GM18507 (cell line): ENCODE measurements at places on chromosomes 3 and 15.
A peak's percentile ranks its signal among the peaks of the same experiment; 100 is the strongest.

- DNase-seq: no peak
Measured at GRCh38 chr3:32934150-32934742, 17.2 kb upstream of the CCR4 start.

GRCh38 chr3:85251766-85252165 is 293.0 kb downstream of the CADM2 start:
- no peak for DNase-seq

DNA sequence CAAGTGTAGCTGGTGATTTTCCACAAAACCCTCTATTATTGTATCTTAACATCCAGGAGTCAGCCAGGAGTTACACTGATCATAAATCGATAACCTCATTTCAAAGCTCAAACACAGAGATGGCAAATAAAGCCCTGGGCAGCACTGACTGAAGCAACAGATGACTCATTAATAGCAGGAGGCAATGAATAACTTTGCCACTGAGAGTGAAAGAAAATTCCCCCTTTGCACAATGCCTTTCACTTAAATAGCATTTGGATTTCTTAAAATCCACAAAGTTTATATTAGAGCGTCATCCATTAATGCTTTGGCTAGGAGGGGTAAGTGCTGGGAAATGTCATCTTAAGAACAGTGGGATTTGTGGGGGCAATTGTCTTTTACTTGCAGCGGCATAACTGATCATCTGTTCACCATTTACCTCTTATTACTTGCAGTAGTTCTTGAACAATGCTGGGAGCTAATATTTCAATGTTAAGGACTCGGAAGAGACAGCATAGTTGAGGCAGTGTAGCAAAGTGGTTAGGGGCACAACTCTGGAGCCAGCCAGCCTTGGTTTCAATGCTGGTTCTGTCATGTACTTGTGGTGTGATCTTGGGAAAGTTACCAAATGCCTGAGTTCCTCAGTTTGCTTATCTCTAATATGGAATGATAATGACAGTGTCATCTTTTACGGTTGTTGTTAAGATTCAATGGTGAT is 630.4 kb upstream of the TBL1XR1 start:
- DNase-seq: no peak

DNA sequence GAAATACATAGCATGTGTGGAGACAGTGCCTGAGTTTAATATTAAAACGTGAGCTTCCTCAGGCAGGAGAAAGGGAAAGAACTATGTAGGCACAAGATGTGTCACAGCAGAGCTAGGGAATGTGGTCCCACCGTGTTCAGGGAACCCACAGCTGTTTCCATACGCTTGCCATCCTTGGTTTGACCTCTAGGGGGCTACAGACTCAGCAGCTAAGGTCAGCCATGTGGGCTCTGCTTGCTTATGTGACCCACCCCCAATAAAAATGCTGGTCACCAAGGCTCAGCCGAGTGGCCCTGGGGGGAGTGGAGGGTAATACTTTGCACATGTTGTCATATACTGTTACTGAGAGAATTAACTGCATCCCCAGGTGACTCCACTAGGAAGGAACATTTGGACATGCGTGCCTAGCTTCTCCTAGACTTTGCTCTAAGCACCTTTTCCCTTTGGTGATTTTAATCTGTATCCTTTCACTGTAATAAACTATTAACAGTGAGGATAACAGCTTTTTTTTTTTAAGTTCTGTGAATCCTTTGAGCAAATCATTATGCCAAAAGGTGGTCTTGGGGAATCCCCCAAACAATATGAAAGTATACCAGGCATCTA is 3.3 kb downstream of the TUBGCP5 start:
- DNase-seq: no peak

GRCh38 chr3:55750525-55750924 is 263.4 kb upstream of the WNT5A start:
- no peak for DNase-seq

DNA sequence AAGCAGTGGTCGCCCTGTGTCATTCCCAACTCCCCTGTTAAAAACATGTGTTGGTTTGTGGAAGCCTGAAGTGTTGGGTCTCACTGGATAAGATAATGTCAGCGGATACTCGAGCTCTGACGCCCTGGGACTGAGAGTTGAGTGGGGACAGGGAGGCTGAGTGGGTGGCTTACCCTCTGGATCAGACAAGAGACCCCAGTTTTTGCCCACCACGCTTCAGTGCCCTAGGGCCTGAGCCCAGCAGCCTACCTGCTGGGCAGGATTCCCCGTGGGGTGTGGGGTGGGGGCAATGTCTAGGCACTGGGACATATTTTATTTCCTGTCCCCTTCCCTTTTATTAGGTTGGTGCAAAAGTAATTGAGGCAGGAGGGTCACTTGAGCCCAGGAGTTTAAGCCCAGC is 75.0 kb downstream of the SMAD6 start:
- DNase-seq: no peak

DNA sequence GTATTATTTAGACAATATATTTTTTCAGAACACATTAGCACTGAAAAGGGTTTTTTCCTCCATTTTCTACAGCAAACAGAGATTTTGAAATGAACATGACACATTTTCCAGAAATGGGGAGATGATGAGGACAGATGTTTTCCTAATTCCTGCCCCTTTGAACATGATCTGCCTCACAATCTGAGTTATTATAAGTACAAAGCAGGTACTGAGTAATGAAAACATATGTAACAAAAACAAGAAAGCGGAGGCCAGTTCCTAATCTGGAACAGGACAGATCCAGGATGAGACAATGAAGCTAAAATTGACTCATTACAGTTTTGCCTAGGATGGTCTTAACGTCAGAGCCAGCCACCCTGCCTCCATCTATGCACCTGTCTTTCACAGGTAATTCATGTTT is 642.8 kb upstream of the NR2F2 start:
- no peak for DNase-seq

GRCh38 chr3:120749843-120750242 is 7.3 kb downstream of the GTF2E1 start:
- DNase-seq: no peak

- no peak for DNase-seq
Measured at GRCh38 chr3:100289339-100289738, 28.5 kb downstream of the TBC1D23 start.

DNA sequence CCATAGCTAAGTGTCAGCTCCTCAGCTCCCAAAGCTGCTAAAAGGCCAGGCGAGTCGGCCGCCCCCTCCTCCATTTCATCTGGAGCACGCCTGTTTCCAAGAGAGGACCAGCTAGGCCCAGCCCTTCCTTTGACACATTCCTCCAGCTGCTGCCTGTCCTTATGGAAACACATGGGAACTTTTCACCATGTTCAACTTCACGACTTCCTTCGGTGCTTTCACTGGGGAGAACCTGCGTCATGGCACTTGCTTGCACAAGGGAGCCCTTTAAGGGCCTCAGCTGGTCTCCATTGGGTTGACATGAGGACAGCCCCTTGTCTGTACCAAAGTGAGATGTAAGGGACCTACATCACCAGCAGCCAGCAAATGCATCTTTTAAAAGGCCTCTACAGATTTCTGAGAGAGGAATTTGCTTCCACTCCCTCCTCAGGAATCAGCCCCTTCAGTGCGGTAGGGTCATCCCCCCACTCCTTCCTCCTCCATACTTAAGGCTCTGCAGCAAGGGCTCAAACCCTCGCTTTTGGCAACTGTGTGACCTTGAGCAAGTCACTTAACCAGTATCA is 2.1 kb downstream of the MAGI1 start:
- no peak for DNase-seq

DNA sequence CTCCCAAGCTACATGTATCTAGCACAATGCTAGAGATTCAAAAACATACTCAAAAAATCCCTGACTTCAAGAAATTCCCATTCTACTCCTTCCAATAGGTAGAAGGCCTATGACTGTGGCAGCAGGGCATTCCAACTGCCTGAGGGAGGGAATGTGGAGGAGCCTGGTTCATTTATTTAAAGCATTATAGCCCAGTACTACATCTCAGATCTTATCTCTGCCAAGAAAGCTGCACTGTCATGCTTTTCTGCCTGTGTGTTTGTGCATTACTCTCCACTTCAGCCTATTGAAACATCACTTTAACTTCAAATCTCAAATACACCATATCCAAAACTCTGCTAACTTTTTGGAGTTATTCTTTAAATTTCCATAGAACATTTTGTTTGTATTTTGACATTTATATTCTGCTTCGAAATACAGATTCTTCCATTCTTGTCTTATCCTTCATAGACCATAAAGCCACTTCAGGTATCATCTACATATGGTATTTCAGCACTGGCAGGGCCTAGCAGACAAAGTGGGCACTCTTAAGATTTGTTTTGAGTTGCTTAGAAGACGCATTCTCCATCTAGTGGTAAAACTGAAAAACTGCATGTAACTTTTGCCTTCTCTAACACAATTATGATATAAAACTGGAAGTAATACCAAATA is 59.1 kb upstream of the NEDD4 start:
- peak; percentile 23 for DNase-seq

DNA sequence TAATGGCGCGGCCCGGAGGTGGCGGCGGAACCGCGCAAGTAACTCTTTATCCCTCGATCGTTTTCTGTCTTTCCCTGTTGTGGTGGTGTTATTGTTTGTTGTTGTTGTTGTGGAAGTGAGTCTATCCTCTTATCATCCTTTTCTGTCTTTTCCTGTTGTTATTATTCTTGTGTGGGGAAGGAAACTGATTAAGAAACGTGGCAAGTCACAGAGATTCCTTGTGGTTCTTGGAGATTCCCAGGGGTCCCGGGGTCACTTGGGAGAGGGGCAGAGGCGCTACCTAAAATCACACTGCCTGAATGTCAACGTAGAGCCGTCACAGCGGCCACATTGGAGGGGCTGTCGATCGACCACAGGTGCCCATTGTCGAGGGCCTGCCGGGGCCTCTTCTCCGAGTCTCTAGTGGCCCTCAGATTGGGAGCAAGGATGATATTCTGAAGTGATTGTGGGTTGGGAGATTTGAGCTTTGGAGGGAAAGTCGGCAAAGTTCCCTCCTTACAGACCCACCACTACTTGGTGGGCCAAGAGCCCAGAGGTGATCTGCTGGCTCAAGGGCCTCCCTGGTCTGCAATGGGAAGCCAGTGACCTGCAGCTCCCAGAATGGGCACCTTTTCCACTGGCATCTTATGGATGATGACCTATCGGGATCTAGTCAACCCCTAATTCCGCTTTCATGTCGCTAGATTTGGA is 790 bp downstream of the PARP14 start:
- no peak for DNase-seq

GRCh38 chr15:67036775-67037555 is 28.4 kb upstream of the SMAD3 start:
- no peak for DNase-seq

DNA sequence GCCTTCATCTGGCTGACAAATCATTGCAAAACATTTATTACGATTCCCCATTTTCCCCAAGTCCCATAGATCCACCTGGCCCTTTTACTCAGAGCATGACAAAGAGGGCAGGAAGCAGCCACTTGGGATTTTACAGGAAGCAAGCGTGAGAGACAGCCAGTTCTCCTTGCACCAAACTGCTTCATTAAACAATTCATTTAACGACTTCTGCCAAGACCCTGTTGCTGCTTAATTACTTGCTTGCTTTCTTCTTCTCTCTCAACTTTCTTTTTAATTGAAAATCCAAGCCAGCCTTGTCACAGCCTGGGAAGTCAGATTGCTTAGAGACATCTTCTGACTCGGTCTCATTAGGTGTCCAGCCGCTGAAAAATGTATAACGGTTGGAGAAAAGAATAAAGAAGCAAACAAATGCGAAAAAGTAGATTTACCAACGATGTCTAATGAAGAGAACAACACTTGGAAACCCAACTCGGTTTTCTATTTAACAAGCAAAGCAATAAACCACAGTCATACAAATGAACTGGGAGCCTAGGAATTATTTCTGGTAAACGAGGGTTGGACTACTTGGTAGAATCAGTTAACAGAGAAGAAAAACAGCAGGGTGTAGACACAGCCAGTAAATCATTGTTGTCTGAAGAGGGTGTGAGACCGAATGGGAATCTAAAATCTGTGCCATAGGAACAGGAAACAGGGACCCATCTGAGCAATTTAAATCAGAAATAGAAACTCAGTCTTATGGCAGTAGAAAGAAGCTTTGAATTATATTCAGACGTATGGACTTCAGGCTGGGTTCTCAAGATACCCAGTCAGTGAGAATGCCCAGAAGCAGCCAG is 298.3 kb downstream of the LRRC3B start:
- DNase-seq: no peak

DNA sequence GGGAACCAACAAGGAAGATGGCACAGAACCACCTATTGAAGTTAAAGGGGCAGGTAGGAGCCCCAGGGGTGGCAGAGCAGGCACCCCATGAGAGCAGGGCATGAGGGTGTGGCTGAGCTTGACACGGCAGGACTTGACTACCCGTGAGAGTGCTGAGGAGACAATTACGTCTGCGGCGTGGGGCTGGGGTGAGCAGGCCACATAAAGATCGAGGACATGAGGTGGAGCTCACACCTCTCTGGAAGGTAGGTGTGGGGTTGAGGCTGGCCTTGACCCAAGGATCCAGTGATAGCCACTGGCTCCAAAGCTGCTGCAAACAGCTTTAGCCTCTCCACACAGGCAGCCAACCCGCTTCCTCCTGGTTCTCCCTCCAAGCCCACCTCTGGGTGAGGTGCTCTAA is 64.5 kb downstream of the PCSK6 start:
- no peak for DNase-seq

DNA sequence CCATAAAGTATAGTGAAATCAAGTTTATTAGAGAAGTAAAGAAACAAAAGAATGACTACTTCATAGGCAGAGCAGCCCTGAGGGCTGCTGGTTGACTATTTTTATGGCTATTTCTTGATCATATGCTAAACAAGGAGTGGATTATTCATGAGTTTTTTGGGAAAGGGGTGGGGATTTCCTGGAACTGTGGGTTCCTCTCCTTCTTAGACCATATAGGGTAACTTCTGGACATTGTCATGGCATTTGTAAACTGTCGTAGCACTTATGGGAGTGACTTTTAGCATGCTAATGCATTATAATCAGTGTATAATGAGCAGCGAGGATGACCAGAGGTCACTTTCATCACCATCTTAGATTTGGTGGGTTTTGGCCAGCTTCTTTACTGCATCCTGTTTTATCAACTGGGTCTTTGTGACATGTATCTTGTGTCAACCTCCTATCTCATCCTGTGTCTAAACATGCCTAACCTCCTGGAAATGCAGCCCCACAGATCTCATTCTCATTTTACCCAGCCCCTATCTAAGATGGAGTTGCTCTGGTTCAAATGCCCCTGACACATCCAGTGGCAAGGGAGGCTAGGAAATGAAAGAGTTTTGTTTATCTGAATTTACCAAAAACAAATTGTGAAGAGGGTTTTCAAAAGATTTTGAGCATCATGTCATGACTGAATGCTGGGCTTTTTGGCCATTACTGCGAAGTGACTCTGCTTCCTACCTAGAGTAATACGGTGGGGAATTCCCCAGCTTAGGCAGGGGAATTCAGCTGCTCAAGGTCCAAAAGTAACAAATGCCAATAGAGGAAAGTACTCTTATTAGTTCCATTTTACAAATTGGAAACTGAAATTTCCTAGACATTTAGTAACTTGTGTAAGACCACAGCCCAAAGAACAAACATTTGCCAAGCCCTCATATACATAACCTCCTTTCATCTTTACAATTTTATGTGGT is 6.2 kb upstream of the SPSB4 start:
- no peak for DNase-seq

- DNase-seq: no peak
Measured at GRCh38 chr3:120683213-120683612, 1.2 kb upstream of the HGD start.
